Amniotic stem cell (primary cell): ENCODE measurements at places on chromosomes 11 and 22.

- no peak for DNase-seq
Measured at GRCh38 chr11:20474882-20475517, 87.5 kb downstream of the PRMT3 start.

- no peak for DNase-seq
Measured at GRCh38 chr11:38425578-38425977, 1827.5 kb upstream of the RAG2 start.

GRCh38 chr22:28980326-28980725 is 81.3 kb downstream of the C22orf31 start:
- DNase-seq, result no peak

DNA sequence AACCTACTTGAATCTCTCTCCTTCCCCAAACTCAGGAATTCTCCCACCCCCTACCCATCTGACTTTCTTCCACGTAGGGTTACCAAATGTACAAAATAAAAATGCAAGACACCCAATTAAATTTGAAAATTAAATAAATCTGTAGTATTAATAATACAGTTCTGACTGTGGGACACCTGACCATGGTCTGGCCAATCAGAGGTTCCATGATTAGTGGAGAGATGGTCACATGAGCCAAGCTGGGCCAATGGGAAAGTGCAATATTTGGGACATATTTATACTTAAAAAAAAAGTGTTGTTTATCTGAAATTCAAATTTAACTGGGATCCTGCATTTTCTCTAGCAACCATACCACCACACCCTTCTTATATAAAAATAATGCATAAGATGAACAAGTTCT is 29.8 kb upstream of the ASPHD2 start:
- DNase-seq, result no peak

GRCh38 chr11:64252003-64252872 is 908 bp downstream of the PLCB3 start:
- DNase-seq, result no peak

DNA sequence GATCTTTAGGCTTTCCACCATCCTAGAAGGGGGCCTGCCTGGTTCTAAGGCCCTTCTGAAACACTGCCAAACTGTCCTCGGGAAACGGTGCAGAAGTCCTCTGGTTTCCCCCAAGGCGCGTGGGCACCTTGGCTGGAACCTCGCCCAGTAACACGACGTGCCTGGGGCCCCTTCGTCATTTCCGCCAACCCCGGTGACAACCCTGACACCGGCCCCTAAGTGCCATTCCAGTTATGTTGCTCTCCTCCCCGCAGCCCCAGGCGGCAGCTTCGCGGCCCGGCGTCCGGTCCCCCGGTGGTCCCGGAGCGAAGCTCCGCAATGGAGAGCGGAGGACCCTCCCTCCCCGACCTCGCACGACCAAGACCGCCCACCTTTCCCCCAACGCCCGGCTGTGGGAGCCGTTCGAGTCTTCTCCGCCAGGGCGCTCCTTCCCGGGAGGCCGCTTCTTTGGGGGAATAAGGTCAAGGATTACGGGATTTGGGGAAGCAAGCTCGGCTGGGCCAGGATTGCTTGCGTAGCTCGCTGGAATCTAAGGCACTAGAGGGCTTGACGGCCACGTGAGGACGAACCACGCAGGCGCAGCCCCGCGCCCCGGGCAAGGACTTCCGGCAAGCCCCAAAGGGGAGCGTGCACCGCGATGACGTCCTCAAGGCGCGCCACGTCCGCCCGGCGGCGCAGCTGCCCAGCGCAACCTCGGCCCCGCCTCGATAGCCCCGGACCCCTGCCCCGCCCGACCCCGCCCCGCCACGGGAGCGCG is 626 bp downstream of the RNH1 start:
- DNase-seq, result peak; percentile 91

GRCh38 chr11:17738151-17738973 is 3.8 kb downstream of the KCNC1 start:
- no peak for DNase-seq

GRCh38 chr22:35544827-35545226 is 4.2 kb downstream of the RASD2 start:
- no peak for DNase-seq

GRCh38 chr11:8273287-8273686 is 9.6 kb upstream of the LMO1 start:
- DNase-seq, result no peak
